Putamen (tissue), 1 donor: ENCODE measurements at places on chromosomes 6 and 20.

- DNase-seq, result no peak
These were observed 63.3 kb downstream of the STK35 start for GRCh38 chr20:2164966-2165365.

DNA sequence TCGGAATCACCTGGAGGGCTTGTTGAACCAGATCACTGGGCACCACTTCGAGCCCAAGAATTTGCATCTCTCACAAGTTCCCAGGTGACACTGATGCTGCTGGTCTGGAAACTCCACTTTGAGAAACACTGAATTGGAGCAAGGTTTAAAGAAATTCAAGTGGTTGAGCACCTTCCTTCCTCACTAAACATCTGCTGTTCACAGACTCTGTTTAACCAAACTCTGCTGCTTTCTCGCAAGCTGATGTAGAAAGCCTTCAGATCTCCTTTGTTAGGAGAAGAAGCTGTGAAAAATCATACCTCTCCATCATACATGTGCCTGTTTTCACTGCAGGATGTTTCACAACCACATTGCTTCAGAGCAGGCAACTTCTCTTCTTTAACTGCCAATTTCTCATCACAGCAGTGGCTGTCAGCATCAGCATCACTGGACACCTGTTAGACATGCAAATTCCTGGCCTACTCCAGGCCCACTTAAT lies 87.5 kb upstream of the TOP1 start:
- DNase-seq, result no peak

GRCh38 chr6:134317471-134318131 lies at the start of gene SGK1:
Gene SGK1 (minus strand): TSS chr6:134318112. CDS start chr6:134317460, 652 bp downstream.
- peak; percentile 85 for DNase-seq

DNA sequence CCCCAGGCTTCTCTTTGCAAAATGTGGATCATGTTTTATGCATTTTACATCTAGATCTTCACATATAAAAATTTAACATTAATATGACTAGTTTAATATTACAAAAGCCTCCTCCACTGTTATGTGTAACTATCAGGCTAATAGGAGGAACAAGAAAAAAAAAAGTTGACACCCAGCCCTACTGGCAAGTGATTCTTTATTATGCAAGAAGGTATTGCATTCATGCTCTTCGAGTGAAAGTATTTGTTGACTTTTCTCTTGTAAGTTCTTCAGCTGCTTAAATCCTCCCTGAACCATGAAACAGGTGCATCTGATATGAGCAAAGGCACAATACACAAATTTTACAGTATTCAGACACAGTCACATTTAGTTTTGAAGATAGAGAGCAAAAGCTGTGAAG lies 716 bp upstream of the HLA-DQB2 start:
- no peak for DNase-seq

DNA sequence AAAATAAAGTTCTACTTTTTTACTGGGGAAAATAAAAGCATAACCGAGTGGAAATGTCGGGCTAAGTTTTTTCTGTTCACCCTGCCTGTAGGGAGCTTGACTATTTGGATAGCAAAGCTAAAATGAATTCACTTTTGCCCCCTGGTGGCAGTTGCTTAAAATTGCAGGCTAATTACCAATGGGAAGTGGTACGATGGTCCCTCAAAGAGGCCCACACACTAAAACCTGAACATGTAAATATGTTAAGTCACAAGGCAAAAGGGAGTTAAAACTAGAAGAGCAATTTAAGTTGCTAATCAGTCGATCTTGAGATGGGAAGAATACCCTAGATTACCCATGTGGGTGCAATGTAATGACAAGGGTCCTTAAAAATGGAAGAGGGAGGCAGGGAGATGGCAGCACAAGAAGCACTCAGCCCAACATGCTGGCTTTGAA lies 916 bp upstream of the SUN5 start:
- no peak for DNase-seq

GRCh38 chr20:64130876-64131275 lies 23.5 kb upstream of the NPBWR2 start:
- DNase-seq, result no peak

DNA sequence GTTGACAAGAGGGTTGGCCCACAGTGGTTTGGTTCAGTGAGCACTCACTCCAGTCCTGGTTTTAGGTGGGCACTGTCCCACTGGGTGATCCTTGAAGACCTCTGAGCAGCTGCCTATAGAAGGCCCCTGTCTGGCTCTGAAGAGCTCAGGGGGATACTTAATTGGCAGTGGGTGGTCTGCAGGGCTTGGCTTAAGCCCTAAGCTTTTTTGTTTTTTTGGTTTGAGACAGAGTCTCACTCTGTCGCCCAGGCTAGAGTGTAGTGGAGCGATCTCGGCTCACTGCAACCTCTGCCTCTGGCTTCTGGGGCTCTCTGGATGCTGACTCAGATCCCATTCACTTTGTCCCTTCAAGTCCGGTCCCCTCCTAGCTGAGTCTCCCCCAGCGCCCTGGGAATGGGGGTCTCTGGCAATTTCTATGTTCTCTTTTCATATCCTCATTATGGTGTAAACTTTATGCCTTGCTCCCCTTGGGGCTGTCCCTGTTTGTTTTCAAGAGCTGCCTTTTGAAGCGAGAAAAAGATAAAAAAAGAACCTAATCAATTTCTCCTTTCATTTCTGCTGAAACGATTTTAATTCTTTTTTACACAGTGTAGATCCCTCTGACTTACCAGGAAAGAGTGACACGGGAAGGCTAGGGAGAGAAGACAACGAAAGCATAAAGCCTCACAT lies 12.2 kb upstream of the KCNG1 start:
- no peak for DNase-seq

DNA sequence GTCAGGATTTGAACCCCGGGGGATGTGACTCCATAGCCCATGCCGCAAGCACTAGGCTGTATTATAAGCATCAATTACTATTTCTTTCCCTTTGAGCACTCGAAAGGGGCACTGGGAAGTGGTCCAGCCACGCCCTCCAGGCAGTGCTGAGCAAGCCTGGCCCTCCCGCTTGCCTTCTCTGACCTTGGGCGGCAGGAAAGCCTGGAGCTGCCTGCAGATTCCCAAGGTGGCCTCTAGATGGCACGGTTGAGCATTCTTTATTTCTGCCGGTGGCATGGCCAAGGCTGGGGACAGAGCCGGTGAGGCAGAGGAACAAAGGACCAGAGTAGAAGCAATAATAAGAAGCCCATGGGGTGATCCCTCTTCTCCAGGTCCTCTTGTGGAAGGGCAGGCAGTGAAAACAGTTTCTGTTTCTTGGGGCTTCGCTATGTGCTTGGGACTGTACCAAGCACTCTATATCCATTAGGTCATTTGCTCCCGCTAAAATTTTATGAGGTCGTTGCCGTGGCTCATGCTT lies 32.0 kb downstream of the ARHGAP40 start:
- DNase-seq, result no peak

GRCh38 chr20:3161316-3162079 lies 1.8 kb upstream of the FASTKD5 start:
- DNase-seq, result no peak

GRCh38 chr20:62223571-62223970 lies 3.5 kb upstream of the HRH3 start:
- no peak for DNase-seq

GRCh38 chr6:311679-312220 lies 19.5 kb downstream of the DUSP22 start:
- DNase-seq, result no peak

GRCh38 chr6:47407300-47408281 lies 70.0 kb upstream of the CD2AP start:
- DNase-seq, result no peak

- no peak for DNase-seq
These were observed 13.5 kb downstream of the STK35 start for GRCh38 chr20:2114990-2115681.

DNA sequence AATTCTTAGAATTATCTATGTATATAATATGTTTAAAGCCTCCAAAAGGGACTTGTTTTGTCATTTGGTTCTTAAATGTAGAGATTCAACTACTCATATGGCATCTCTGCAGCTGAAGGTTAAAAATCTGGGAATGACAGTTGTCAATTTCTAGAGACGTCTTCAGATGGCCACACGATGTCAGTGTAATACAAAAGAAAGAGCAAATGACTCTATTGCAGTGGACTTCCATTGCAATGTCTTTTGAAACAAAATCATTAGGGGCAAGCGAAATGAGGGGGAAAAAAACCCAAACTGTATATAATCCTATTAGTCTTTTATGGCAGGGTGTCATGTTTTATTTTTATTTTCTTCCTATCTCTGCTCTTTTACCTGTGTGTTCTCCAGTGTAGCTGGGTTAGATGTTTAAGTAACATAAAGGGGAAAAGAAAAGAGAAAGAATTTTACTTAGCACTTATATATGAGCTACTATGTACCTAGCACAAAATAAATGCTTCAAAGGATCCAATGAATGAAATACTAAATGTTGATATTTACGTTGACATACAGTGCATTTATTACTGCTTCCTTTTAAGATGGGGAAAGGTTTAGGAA lies 26.2 kb downstream of the CCN2 start:
- DNase-seq, result no peak

DNA sequence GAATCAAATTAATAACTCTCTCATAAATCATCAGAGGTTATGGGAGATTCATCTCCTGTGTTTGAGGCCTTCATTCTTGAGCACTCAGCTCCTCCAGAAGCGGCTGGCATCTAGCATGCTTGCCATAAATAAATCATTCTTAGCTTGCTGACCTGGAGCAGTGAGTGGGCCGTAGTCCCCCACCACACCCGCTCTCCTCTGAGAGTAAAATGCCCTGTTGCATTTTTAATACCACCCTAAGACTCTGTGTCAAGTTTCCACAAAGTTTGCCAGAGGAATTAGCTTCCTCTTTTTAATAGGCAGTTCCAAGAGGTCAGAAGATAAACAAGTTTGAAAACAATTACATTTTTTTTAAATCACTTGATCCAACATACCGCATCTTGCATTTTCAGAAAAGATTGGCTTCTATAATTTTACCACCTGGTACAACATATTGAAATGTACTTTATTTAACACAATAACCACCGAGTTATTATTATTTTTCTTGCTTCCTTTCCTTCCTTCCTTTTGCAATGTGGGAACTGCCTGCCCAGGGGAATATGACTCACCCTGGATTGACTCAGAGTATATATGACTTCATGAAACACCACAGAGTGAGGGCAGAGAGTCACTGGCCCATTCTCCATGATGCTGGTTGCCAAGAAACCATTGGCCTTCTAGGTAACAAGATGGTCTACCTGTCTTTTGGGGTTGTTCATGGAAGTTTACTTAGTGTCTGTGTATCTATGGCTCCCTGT lies 29.4 kb upstream of the CLIC5 start:
- no peak for DNase-seq

- DNase-seq, result no peak
These were observed 254.6 kb downstream of the UST start for GRCh38 chr6:149001422-149001821.

GRCh38 chr6:105207524-105208269 lies 27.9 kb upstream of the POPDC3 start:
- no peak for DNase-seq

DNA sequence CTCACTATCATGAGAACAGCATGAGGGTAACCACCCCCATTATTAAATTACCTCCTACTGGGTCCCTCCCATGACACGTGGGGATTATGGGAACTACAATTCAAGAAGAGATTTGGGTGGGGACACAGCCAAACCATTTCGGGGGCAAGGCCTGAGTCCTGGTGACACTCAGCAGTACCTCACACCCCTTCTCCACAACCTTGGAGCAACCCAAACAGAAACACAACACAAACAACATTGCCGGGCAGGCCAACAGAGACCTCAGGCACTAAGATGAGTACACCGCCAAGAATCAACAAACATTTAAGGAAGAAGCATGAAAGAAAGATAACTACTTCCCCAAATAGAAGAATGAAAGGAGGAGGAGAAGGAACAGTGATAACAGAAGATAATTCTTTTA lies 16.9 kb downstream of the MOCS1 start:
- DNase-seq, result no peak

DNA sequence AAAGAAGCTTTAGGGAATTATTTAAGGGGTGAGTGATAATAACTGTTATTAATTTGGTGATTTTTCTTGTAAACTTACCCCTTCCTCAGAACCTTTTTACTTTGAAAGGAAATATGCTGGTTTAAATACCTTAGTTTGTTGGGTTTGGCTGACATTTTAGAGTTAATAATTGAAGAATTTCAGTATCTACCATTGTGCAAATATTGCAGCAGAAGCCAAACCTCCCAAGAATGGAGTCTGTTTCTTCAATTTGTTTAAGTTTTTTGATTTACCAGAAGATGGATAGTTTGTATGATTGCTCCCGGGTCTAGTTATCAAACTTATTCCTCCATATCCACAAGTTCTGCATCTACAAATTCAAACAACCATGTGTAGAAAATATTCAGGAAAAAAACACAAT lies 77.1 kb downstream of the ATRN start:
- no peak for DNase-seq

GRCh38 chr20:48785801-48786200 lies 42.0 kb downstream of the PREX1 start:
- DNase-seq, result no peak

DNA sequence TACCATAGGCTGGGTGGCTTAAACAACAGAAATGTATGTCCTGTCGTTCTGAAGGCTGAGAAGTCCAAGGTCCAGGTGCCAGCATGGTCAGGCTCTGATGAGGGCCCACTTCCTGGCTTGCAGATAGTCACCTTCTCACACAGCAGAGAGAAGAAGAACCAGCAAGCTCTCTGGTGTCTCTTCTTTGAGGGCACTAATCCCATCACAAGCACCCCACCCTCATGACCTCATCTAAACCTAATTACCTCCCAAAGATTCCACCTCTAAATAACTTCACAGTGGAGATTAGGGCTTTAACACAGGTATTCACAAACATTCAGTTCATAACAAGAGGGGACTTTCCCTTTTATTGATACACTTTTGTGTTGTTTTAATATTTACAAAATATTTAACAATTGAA lies 61.1 kb downstream of the RIN2 start:
- no peak for DNase-seq

DNA sequence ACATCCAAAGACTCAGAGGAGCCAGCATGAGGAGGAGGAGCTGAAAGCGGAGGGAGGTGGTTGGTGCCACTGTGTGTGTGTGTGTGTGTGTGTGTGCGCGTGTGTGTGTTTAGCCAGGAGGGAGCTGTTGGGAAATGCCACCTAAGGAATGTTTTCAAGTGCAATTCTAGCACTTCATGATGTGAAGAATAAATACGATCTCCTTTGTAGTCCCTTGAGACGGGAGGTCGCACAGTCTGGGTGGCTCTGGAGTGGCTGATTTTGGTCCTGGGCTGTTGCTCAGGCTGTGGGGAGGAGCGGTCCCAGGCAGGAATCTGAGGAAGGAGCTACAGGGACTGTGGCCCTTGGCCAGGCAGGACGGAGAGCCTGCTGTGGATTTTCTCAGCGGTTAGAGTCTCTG lies 93.7 kb downstream of the PPP1R14C start:
- DNase-seq, result no peak
